ENCODE measurements at places on chromosomes 3 and 15.

DNA sequence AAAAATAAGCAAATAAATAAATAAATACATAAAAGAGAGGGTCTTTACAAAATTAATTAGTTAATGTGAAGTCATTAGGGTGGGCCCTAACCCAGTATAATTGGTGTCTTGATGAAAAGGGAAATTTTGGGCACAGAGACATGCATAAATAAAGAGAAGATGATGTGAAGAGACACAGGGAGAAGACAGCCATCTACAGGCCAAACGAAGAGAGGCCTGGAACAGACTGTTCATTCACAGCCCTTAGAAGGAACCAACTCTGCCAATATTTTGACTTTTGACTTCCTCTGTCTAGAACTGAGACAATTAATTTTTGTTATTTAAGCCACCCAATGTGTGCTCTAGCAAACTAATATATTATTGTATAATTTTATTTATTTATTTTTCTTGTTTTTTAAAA is 29.6 kb upstream of the SELENOK start:
- DNase-seq, result no peak

- DNase-seq, result no peak
These were observed 81.1 kb downstream of the TRIM42 start for GRCh38 chr3:140758791-140759444.

- DNase-seq, result no peak
These were observed 403.2 kb downstream of the ZIC1 start for GRCh38 chr3:147812186-147812911.

DNA sequence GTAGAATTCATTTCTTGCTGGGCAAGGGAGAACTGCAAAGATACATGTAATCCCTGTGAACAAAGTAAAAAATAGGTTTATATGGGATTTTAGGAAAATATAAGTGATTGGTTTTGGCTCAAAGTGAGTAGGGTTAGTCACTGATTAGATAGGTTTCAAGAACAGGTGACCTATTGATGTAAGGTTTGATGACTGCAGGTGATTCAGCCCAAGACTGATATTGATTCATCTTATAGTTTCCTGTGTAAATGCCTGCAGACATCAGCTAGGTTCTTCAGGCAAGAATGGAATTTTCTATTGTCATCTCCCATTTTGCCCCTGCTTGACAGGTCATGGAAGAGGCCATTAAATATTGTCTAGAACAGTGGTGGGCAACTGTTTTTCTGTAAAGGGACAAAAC is 23.9 kb upstream of the ARID3B start:
- DNase-seq, result no peak

DNA sequence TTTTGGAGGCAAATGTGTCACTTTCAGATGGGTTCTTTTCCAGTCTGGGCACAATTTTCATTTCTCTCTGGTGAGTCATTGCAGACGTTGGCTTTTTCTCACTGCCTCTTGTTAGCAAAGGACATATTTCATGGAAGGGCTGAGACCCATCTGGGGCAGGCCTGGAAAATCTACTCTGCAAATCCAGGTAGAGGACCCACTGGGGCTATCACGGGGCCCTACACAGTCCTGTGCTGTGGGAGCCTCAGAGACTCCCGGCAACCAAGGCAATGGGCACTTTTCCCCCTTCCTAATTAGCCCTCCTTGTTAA is 58.0 kb downstream of the HRH1 start:
- DNase-seq, result no peak

GRCh38 chr3:71689291-71689690 is 35.9 kb downstream of the EIF4E3 start:
- no peak for DNase-seq

- no peak for DNase-seq
These were observed 117.8 kb downstream of the OXNAD1 start for GRCh38 chr3:16382845-16383244.

DNA sequence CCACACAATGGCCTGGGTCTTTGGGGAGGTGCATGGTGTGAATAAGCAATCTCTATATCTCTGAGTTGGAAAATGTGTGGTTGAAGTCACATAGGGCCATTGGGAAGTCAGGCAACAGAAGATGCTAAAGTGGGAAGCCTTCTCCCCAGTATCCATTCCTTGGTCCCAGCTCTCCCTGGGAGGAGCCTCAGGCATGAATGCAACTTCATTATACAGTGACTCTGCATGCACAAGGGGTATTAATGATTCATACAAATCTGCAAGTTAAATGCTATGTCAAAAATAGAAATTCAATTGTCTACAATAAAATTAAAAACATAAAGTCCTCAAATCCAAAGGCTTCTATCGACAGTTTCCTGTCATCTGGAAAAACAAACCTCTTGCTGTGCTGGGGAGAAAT is 108.8 kb downstream of the RAB11A start:
- DNase-seq, result no peak

GRCh38 chr3:32978331-32978730 is 26.9 kb downstream of the CCR4 start:
- no peak for DNase-seq

GRCh38 chr3:57006179-57006657 is 54.2 kb upstream of the SPATA12 start:
- DNase-seq, result no peak

- no peak for DNase-seq
These were observed 247.2 kb downstream of the ZIC4 start for GRCh38 chr3:147159141-147159540.

DNA sequence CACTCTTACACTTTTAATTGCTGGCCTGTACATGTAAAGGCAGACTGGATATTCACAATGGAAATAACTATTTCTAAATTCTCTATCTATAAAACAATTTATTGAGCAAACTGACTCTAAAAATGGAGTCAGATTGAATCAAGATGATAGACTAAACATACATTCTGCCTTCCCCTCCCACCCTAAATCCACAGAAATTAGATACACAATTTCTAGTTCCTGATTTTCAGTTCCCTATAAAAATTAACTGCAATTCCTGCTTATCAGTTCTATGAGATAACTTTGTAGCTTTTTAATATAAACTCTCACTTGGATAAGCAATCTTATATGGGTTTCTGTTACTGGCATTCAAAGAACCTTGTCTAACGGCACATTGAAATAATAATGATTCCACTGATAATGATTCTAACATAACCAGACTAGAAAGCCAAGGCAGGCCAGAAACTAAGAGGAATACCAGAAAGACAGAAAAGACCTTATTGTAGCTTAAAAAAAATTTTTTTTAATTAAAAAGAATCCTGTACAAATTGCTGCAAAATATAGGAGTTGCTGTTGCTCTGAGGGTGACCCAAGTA is 33.1 kb downstream of the TBC1D5 start:
- no peak for DNase-seq

DNA sequence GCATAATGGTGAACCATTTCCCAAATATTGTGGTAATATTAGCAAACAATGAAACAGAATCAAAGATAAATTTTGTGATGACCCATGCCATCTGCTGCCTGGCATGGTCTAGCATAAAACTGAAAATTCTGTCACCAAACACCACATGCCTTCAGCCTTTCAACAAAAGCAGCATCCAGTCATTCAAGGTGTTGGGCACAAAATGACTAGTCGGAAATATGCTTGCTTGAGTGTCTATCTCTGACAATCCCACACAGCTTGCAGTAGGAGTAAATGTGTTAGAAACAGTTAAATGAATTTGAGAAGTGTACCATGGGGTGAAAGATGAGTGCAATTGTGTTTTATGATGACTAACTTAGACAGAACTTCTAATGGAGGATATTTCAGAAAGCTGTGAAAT is 61.7 kb upstream of the CDIN1 start:
- no peak for DNase-seq

DNA sequence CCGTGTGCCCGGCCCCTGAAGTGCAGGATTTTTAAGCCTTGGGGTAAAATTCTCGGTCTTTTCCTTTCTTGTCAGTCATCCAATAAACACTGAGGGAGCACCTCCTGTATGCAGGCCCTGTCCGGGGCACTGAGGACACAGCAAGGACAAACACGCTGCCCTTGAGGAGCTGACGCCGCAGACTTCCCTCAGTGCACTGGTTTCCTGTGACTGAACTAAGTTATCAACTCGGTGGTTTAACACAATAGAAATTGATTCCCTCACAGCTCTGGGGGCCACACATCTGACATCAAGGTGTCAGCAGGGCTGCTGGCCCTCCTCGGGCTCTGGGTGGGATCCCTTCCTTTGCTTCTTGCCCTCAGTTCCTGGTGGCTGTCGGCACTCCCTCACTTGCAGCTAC is 65.1 kb downstream of the ZNF445 start:
- DNase-seq, result no peak

DNA sequence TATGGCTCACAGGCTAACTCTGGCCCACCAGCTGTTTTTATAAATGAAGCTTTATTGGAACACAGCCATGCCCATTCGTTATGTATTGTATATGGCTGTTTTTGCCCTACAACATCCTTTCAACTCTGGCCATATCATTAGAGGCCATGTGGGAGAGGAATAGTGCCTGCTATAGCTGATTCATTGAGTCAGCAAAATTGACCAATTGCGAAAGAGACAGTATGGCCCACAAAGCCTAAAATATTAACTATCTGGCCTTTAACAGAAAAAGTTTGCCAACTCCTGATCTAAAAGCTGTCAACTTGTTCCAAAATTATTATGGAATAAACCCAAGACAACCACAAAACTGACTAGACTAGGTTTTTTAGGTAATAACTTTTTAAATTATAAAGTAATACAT is 1.4 kb downstream of the NR1I2 start:
- DNase-seq, result no peak

- no peak for DNase-seq
These were observed 5.8 kb upstream of the GNAI2 start for GRCh38 chr3:50230104-50230793.

All from cortex of kidney (tissue), 1 donor.